ENCODE measurements at places on chromosomes 13 and 19. TPM values are rescaled to one million over a fixed set of nuclear protein-coding genes. Genes with fewer than 3 reads are reported as not detected.

Gene RAD23A
- 119 TPM for total RNA-seq

Gene BICRA
- total RNA-seq: 23.3 TPM

Gene MYO1F
- total RNA-seq: 420 TPM

Gene ZNF780A
- total RNA-seq: 25.3 TPM

Gene PRKCG
- not detected for total RNA-seq

Gene SIRT2
- 53.2 TPM for total RNA-seq

- H3K4me1 ChIP-seq: peaks cover under 1% of the 10 kb centered on the region
- no peak overlapping the region for H3K27ac ChIP-seq
- no peaks in the 10 kb centered on the region for H3K36me3 ChIP-seq
- no peak overlapping the region for H3K4me3 ChIP-seq
- DNase-seq: no peak
Observed at GRCh38 chr19:28731577-28731976, 481.4 kb downstream of the UQCRFS1 start.

DNA sequence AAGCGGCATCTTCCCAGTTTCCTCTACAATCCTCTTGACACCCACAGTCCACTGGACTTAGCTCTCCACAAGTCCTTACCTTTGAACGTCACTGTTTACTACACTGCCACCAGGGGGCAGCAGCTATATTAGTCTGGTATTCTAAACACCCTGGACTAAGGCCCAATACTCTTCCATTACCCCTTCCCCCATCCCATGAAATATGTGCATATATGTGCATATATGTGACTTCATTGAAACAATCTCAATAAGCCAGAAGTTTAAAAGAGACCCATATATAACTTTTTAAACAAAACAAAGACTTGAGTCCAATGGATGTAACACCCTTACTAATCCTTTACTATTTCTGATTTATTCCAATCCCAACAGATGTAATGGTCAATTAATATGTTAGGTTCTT is 15.5 kb downstream of the GGACT start:
- no peaks in the 10 kb centered on the region for H3K36me3 ChIP-seq
- no peak overlapping the region for H3K27ac ChIP-seq
- peak; percentile 76 for DNase-seq
- H3K4me1 ChIP-seq: peaks cover 20% of the 10 kb centered on the region
- H3K4me3 ChIP-seq: no peak overlapping the region
- H3K27me3 ChIP-seq: peaks cover 2% of the 10 kb centered on the region

- H3K36me3 ChIP-seq: no peaks in the 10 kb centered on the region
- H3K27me3 ChIP-seq: no peaks in the 10 kb centered on the region
- H3K27ac ChIP-seq: no peak overlapping the region
- H3K4me3 ChIP-seq: no peak overlapping the region
Observed at GRCh38 chr19:38006361-38007045, 99.5 kb downstream of the SIPA1L3 start.

- H3K4me3 ChIP-seq: peak overlapping the region; percentile 79
- DNase-seq: peak; percentile 78
- H3K27me3 ChIP-seq: no peaks in the 10 kb centered on the region
- H3K36me3 ChIP-seq: peaks cover 40% of the 10 kb centered on the region
- peaks cover 82% of the 10 kb centered on the region for H3K4me1 ChIP-seq
- peak overlapping the region; percentile 83 for H3K27ac ChIP-seq
Observed at GRCh38 chr13:99307648-99308339, 595 bp upstream of the GPR183 start.

DNA sequence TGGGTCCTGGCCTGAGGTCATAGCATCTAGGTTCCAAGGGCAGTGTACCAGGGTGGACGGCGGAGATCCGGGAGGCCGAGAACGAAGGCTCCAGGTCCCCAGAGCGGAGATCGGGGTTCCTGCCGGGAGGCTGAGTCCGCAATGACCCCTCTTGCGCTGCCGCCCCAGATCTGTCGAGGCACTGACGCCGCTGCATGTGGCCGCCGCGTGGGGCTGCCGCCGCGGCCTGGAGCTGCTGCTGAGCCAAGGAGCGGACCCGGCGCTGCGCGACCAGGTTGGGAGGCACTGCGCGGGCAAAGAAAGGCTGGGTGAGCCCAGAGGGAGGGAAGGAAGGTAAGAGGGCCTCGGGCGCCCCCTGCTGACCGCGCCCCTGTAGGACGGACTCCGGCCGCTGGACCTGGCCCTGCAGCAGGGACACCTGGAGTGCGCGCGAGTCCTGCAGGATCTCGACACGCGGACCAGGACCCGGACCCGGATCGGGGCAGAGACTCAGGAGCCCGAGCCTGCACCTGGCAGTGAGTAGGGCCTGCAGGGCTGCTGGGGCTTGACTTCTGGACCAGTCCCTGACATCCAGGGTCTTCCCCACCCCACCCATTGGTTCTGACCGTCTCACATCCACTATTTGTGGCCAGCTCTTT is 906 bp downstream of the ANKLE1 start:
- peaks cover 11% of the 10 kb centered on the region for H3K36me3 ChIP-seq
- DNase-seq: peak; percentile 84
- H3K4me3 ChIP-seq: peak overlapping the region; percentile 85
- H3K4me1 ChIP-seq: peaks cover 14% of the 10 kb centered on the region

DNA sequence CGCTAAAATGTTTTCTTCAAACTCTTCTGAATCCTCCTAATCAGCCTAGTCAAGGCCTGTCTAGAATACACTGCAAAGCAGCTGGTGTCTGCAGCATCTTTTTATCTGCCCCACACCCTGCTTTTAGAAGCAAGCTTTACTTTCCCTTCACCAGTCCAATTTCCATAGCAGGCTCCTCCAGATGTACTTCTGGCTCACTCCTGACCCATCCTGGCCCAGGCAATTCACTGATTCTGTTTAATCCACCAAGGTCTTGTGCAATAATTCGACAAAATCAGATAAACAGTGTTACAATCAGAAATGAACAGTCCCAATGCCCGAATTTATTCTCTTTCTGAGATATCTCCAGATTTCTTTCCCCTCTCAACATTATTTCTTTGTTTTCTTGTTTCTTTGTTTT is 415.2 kb upstream of the SGCG start:
- peaks cover 2% of the 10 kb centered on the region for H3K27me3 ChIP-seq
- no peaks in the 10 kb centered on the region for H3K36me3 ChIP-seq
- DNase-seq: no peak
- H3K4me1 ChIP-seq: no peaks in the 10 kb centered on the region
- H3K4me3 ChIP-seq: no peak overlapping the region

DNA sequence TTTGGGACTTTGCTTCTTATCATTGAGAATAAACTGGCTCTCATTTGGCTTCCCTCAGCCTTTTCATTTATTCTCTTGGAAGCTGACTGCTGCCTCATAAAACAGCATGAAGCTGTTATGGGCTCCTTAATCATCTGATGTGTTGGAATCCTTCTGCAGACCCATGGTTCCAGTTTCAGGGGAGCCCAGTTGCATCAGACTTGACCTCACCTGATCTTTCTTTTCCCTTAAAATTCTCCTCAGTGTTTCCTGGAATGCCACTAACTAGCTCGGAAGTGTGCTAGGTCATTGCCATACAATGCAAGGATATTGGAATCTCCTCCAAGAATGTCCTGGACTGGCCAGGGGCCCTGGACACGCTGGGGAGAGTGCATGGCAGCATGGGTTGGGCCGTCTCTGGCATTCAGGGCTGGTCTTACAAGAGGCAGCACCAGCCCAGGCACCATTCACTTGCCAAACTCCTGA is 158.7 kb downstream of the FLT1 start:
- peaks cover 12% of the 10 kb centered on the region for H3K27me3 ChIP-seq
- no peak for DNase-seq
- no peaks in the 10 kb centered on the region for H3K4me1 ChIP-seq
- no peaks in the 10 kb centered on the region for H3K36me3 ChIP-seq
- H3K27ac ChIP-seq: no peak overlapping the region

- H3K27ac ChIP-seq: no peak overlapping the region
- H3K27me3 ChIP-seq: no peaks in the 10 kb centered on the region
- no peaks in the 10 kb centered on the region for H3K36me3 ChIP-seq
- no peak overlapping the region for H3K4me3 ChIP-seq
Observed at GRCh38 chr13:19252381-19252780, 70.8 kb upstream of the TUBA3C start.

DNA sequence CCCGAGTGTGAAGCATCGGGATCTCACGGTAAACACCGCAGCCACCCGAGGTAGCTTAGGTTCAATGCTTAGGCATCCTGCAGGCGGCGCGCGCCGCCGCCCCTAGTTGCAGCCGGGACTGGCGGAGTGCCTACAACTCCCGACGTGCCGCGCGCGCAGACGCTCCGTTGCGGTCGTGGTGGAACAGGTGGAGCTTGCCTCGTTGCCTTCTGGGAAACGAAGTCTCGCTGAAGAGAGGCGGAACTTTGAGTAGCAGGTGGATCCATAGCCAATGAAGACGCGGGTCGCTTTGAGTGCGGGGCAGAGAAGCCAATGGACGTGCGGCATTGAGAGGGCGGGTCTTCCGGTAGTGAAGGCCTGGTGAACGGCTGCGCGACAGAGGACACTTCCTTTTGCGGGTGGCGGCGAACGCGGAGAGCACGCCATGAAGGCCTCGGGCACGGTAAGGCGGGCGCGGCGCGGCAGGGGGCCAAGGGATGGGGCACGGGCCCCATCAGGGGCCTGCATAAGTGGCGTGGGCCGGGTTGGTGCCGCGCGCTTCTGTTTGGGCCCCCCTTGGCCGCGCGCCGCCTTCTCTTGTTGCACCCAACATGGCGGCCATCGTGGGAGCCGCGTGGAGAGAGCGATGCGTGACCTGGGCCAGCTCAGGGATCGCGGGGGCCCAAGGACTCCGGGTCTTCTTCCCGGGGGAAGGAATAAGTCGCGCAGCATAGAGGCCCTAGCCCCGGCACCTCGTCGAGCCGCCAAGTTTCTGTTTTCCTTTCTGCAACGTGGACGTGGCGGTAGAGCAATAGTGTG is at the start of gene RPL18A:
RPL18A (plus strand) TSS at position 378 of the 798 bp plus-strand sequence; CDS start at position 425, 47 bp downstream.
- H3K4me3 ChIP-seq: peak within 1 kb of the TSS; percentile 95
- DNase-seq: peak; percentile 100
- peaks cover 42% of the 10 kb centered on the region for H3K4me1 ChIP-seq

DNA sequence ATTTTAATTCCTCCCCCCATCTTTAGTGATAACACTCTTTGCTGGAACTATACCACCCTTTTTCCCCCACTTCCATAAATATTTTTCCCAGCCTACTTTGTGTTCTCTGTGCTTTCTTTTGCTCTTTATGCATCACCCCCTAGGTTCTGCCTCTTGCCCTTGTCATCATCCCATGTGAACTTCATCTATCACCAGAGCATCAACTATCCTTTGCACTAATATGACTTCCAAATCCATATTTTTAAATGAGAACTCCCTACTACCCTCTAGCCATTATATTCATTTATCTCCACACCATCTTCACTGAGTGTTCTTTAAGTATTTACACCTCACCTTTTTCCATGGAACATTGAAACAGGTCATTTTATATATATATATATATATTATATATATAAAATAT is 452.7 kb downstream of the FOXO1 start:
- peaks cover 2% of the 10 kb centered on the region for H3K27me3 ChIP-seq
- H3K36me3 ChIP-seq: peaks cover 3% of the 10 kb centered on the region
- DNase-seq: no peak
- H3K27ac ChIP-seq: no peak overlapping the region

DNA sequence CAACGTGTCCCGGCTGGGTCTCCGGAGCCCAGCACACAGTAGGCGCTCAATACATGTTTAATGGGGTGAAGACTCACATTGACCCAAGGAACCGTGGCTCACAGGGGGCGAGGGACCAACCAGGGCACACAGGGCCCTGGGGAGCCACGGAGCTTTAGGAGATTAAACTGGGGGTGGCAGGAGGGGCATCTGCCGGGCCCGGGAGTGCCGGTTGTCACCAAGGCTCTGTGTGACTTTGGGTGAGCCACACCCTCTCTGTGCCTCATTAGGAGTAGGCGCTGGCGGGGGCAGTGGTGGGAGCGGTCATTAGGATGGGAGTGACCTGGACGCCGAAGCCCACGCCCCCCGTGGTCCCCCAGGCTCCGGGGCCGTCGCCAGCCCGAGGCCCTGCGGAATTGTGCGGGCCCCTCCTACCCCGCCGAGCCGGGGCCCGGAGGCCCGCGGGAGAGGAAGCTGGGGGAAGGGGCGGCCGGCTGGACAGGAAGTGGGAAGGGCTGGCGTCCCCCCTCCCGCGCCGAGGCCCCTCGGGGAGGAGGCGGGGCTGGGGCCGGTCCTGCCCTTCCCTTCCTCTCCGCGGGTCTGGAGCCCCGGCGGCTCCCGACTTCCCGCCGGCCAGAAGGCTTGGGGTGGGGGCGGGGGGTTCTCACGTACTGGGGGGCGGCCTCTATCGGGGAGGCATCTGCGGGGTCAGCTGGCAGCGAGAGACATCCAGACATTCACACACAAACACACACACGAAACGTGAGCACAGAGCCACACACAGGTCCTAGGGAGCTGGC is 1.8 kb upstream of the SSBP4 start:
- DNase-seq: peak; percentile 58
- H3K27ac ChIP-seq: peak overlapping the region; percentile 86
- peaks cover 17% of the 10 kb centered on the region for H3K27me3 ChIP-seq
- peaks cover 5% of the 10 kb centered on the region for H3K36me3 ChIP-seq
- H3K4me1 ChIP-seq: peaks cover 73% of the 10 kb centered on the region
- H3K4me3 ChIP-seq: peak overlapping the region; percentile 74

- no peaks in the 10 kb centered on the region for H3K36me3 ChIP-seq
- H3K4me3 ChIP-seq: no peak overlapping the region
Observed at GRCh38 chr19:19382118-19382517, 23.4 kb upstream of the GATAD2A start.

DNA sequence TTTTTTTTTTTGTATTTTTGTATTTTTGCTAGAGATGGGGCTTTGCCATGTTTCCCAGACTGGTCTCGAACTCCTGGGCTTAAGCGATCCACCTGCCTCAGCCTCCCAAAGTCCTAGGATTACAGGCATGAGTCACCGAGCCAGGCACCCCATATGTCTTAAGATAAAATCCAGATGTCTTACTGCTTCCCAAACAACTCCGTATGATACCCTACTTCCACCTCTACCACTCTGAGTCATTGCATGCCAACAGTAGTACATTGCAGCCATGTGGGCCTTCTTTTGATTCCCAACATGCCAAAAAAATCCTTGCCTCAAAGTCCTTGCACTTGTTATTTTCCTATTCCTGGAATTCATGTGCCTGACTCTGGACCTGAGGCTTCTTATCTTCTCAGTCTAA is 799.2 kb downstream of the GPC5 start:
- H3K4me3 ChIP-seq: no peak overlapping the region
- no peaks in the 10 kb centered on the region for H3K27me3 ChIP-seq
- no peaks in the 10 kb centered on the region for H3K4me1 ChIP-seq
- no peaks in the 10 kb centered on the region for H3K36me3 ChIP-seq
- no peak overlapping the region for H3K27ac ChIP-seq

DNA sequence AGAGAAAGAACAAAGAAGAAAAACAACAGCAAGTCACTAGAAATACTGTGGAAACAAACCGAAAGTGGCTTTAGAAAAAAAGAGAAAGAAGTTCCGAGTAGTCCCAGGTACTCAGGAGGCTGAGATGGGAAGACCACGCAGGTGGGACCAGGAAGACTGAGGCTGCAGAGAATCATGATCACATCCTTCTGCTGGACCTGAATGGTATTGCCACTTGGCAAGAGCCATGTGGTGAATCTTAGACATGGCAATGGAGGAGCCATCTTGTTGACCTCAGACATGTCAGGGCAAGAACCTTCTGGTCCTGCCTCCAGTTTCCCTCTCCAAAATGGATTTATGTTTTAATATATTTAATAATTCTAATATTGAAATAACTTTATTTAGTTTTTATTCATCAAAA is 37.4 kb upstream of the ZNF724 start:
- H3K36me3 ChIP-seq: peaks cover 5% of the 10 kb centered on the region
- H3K27me3 ChIP-seq: no peaks in the 10 kb centered on the region
- DNase-seq: no peak
- H3K4me1 ChIP-seq: peaks cover 2% of the 10 kb centered on the region
- H3K27ac ChIP-seq: no peak overlapping the region
- no peak overlapping the region for H3K4me3 ChIP-seq
